ENCODE measurements at places on chromosomes 13 and 19. TPM values are rescaled to one million over a fixed set of nuclear protein-coding genes. Genes with fewer than 3 reads are reported as not detected.

GRCh38 chr13:98972627-98973026, 5.2 kb downstream of the DOCK9 start:
- H3K27me3 ChIP-seq, result no peaks in the 10 kb centered on the region
- no peak for DNase-seq
- peaks cover 4% of the 10 kb centered on the region for H3K4me1 ChIP-seq
- no peaks in the 10 kb centered on the region for H3K36me3 ChIP-seq
- no peak overlapping the region for H3K4me3 ChIP-seq
- H3K27ac ChIP-seq, result no peak overlapping the region

DNA sequence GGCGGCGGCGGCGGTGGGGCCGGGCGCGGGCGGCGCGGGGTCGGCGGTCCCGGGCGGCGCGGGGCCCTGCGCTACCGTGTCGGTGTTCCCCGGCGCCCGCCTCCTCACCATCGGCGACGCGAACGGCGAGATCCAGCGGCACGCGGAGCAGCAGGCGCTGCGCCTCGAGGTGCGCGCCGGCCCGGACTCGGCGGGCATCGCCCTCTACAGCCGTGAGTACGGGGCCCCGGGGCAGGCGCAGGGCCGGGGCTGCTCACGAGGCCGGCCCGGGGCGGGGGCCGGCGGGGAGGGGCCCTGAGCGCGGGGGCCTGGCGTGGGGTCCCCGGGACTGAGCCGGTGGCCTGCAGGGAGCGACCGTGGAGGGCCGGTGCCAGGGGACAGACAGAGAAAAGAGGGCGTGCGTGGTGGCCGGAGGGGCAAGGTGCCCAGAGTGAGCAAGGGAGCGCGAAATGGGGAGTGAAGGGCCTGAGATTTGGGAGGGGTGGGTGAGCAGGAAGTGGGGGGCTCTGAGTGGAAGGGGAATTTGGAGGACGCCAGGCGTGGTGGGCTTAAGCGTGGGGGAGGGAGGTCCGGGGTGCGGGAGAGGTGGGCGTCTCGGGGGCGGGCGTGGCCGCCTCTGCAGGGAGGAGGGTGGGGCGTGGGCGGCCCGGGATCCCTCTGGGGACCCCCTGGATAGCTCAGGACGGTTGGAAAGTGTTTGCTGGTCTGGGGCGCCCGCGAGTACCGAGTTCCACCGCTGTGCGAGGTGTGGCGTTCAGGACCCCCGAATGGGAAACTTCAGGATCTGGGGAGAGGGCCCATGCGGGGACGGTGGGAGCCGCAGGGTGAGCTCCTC, 575 bp downstream of the CARM1 start:
- H3K4me1 ChIP-seq, result peaks cover 41% of the 10 kb centered on the region
- H3K36me3 ChIP-seq, result no peaks in the 10 kb centered on the region
- H3K27ac ChIP-seq, result peak overlapping the region; percentile 90
- peak overlapping the region; percentile 68 for H3K4me3 ChIP-seq
- DNase-seq, result no peak

GRCh38 chr13:109113427-109113826, 484.0 kb downstream of the MYO16 start:
- H3K27ac ChIP-seq, result no peak overlapping the region
- no peaks in the 10 kb centered on the region for H3K27me3 ChIP-seq
- no peak for DNase-seq

CLEC17A gene
- total RNA-seq, result 99.0 TPM

GRCh38 chr13:76890021-76890420, 3.8 kb upstream of the KCTD12 start:
- no peaks in the 10 kb centered on the region for H3K36me3 ChIP-seq
- no peaks in the 10 kb centered on the region for H3K4me1 ChIP-seq
- H3K27me3 ChIP-seq, result no peaks in the 10 kb centered on the region
- DNase-seq, result no peak

ZNF607 gene
- 5.7 TPM for total RNA-seq

DNA sequence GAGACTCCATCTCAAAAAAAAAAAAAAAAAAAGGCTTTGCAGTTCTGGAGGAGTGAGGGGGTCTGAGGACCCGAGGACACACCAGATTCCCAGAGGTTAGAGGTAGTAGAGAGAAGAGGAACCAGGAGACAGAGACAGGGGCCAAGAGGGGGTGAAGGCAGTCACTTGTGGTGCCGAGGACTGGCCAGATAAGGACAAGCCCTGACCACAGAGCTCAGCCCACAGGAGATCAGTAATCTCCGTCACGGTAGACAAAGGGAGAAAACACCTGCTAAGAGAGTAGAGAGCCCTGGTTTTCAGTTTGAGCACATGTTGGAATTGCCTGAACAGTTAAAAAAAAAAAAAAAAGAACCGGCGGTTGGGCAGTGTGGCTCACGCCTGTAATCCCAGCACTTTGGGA, 1.7 kb upstream of the PRAM1 start:
- DNase-seq, result no peak
- H3K4me3 ChIP-seq, result no peak overlapping the region
- H3K27me3 ChIP-seq, result no peaks in the 10 kb centered on the region
- peaks cover 4% of the 10 kb centered on the region for H3K4me1 ChIP-seq
- H3K36me3 ChIP-seq, result no peaks in the 10 kb centered on the region
- no peak overlapping the region for H3K27ac ChIP-seq

ZNF416 gene
- total RNA-seq, result 5.3 TPM

DNA sequence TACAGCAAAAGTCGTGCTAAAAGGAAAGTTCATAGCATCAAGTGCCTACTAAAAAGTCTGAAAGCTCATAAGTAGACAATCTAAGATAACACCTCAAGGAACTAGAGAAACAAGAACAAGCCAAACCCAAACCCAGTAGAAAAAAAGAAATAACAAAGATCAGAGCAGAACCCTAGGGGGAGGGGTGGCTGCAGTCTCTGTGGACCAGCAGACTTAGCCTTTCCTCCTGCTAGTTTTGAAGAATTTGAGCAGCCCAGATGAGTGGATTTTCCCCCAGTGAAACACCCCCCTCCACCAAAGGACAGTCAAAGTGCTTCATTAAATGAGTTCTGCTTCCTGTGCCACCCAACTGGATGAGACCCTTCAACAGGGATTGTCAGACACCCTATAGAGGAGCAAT, 2.6 kb upstream of the ZNF486 start:
- no peak overlapping the region for H3K4me3 ChIP-seq
- no peak for DNase-seq
- no peaks in the 10 kb centered on the region for H3K27me3 ChIP-seq

GRCh38 chr19:524062-524674, 7.4 kb upstream of the CDC34 start:
- no peak overlapping the region for H3K27ac ChIP-seq
- H3K4me1 ChIP-seq, result no peaks in the 10 kb centered on the region
- DNase-seq, result no peak
- no peaks in the 10 kb centered on the region for H3K27me3 ChIP-seq
- no peaks in the 10 kb centered on the region for H3K36me3 ChIP-seq

DNA sequence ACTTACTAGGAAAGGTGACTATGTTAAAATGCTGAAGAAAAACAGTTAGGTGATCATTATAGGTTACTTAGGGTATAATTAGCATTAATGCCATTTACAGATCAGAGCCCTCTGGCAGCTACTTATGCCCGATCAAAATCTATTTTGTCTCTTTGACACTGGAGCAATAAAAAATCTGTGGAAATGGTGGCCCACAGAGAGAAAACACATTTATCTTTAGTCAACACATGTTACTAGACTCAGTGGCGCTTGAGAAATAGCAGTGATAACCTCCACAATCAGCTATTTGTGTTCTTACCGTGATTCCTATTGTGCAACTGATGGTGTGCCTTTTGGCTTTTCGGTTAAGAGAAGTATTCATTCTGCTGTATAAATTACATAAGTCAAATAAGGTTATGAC, 1519.6 kb downstream of the PCDH9 start:
- no peak overlapping the region for H3K4me3 ChIP-seq
- H3K27ac ChIP-seq, result no peak overlapping the region
- H3K4me1 ChIP-seq, result no peaks in the 10 kb centered on the region
- H3K27me3 ChIP-seq, result no peaks in the 10 kb centered on the region

GRCh38 chr19:5798244-5798643, 6.6 kb upstream of the NRTN start:
- H3K36me3 ChIP-seq, result no peaks in the 10 kb centered on the region
- H3K4me1 ChIP-seq, result peaks cover 1% of the 10 kb centered on the region
- no peak for DNase-seq

RPS19 gene
- 4,047 TPM for total RNA-seq

- no peaks in the 10 kb centered on the region for H3K36me3 ChIP-seq
- H3K27me3 ChIP-seq, result no peaks in the 10 kb centered on the region
- DNase-seq, result no peak
- H3K27ac ChIP-seq, result no peak overlapping the region
- H3K4me3 ChIP-seq, result no peak overlapping the region
These were observed 36.1 kb downstream of the WDFY2 start for GRCh38 chr13:51620165-51620983.

CPB2 gene
- total RNA-seq, result 0.16 TPM

- H3K27me3 ChIP-seq, result no peaks in the 10 kb centered on the region
- H3K4me1 ChIP-seq, result peaks cover 19% of the 10 kb centered on the region
- H3K4me3 ChIP-seq, result no peak overlapping the region
- no peak overlapping the region for H3K27ac ChIP-seq
- H3K36me3 ChIP-seq, result peaks cover 19% of the 10 kb centered on the region
- DNase-seq, result no peak
These were observed 5.3 kb downstream of the DYRK1B start for GRCh38 chr19:39828654-39829032.

ZNF610 gene
- total RNA-seq, result 1.2 TPM

ADAMTSL5 gene
- total RNA-seq, result 0.51 TPM

NPHS1 gene
- not detected for total RNA-seq

- H3K4me1 ChIP-seq, result no peaks in the 10 kb centered on the region
- no peak overlapping the region for H3K27ac ChIP-seq
- H3K27me3 ChIP-seq, result no peaks in the 10 kb centered on the region
- DNase-seq, result no peak
- H3K36me3 ChIP-seq, result peaks cover 5% of the 10 kb centered on the region
These were observed 8.2 kb downstream of the ZNF805 start for GRCh38 chr19:57248646-57249045.

FXYD3 gene
- 0.44 TPM for total RNA-seq

ICAM5 gene
- 3.0 TPM for total RNA-seq

PRODH2 gene
- not detected for total RNA-seq

DNA sequence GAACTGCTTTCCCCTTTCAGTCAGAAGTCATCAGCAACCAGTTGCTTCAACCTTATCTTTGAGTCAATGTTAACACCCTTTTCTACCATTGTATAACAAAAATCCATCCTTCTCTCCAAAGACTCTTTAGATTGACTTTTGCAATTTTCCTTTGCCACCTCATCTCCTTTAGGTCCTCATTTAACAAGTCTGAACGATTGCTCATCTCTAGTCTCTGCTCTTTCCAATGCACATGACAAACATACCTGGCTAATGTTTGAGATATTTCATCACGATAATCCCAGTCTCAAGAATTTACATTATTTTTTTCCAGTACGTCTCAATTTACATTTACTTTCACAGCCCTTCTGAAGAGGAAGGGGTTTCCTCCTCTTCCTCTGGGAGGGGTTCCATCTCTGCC, 127.5 kb downstream of the KLF12 start:
- no peaks in the 10 kb centered on the region for H3K4me1 ChIP-seq
- no peaks in the 10 kb centered on the region for H3K36me3 ChIP-seq
- no peak for DNase-seq
- H3K4me3 ChIP-seq, result no peak overlapping the region

- no peaks in the 10 kb centered on the region for H3K4me1 ChIP-seq
- no peak overlapping the region for H3K4me3 ChIP-seq
- DNase-seq, result no peak
- no peaks in the 10 kb centered on the region for H3K27me3 ChIP-seq
- no peak overlapping the region for H3K27ac ChIP-seq
These were observed 20.4 kb downstream of the MISP start for GRCh38 chr19:771332-771785.

GRCh38 chr19:39670998-39671397, 15.3 kb downstream of the LGALS16 start:
- no peak for DNase-seq
- H3K27ac ChIP-seq, result no peak overlapping the region
- H3K4me3 ChIP-seq, result no peak overlapping the region
- H3K4me1 ChIP-seq, result peaks cover 10% of the 10 kb centered on the region
- no peaks in the 10 kb centered on the region for H3K36me3 ChIP-seq

- H3K27me3 ChIP-seq, result 0 out of 2 replicates have a peak, but pooled peaks cover 2% of the 10 kb centered on the region
- H3K27ac ChIP-seq, result no peak overlapping the region
- H3K4me1 ChIP-seq, result no peaks in the 10 kb centered on the region
- no peak for DNase-seq
- no peaks in the 10 kb centered on the region for H3K36me3 ChIP-seq
These were observed 23.7 kb upstream of the SHISA2 start for GRCh38 chr13:26075498-26075897.

CEACAM6 gene
- total RNA-seq, result 0.26 TPM

- no peak overlapping the region for H3K4me3 ChIP-seq
- no peaks in the 10 kb centered on the region for H3K36me3 ChIP-seq
- no peaks in the 10 kb centered on the region for H3K27me3 ChIP-seq
- H3K4me1 ChIP-seq, result peaks cover 12% of the 10 kb centered on the region
- H3K27ac ChIP-seq, result no peak overlapping the region
These were observed 147.0 kb downstream of the SHISA2 start for GRCh38 chr13:25904830-25905229.

- H3K36me3 ChIP-seq, result no peaks in the 10 kb centered on the region
- H3K4me3 ChIP-seq, result no peak overlapping the region
- no peak overlapping the region for H3K27ac ChIP-seq
- H3K4me1 ChIP-seq, result no peaks in the 10 kb centered on the region
- H3K27me3 ChIP-seq, result peaks cover 1% of the 10 kb centered on the region
- DNase-seq, result no peak
These were observed 20.2 kb upstream of the DGKH start for GRCh38 chr13:42028113-42028799.

DNA sequence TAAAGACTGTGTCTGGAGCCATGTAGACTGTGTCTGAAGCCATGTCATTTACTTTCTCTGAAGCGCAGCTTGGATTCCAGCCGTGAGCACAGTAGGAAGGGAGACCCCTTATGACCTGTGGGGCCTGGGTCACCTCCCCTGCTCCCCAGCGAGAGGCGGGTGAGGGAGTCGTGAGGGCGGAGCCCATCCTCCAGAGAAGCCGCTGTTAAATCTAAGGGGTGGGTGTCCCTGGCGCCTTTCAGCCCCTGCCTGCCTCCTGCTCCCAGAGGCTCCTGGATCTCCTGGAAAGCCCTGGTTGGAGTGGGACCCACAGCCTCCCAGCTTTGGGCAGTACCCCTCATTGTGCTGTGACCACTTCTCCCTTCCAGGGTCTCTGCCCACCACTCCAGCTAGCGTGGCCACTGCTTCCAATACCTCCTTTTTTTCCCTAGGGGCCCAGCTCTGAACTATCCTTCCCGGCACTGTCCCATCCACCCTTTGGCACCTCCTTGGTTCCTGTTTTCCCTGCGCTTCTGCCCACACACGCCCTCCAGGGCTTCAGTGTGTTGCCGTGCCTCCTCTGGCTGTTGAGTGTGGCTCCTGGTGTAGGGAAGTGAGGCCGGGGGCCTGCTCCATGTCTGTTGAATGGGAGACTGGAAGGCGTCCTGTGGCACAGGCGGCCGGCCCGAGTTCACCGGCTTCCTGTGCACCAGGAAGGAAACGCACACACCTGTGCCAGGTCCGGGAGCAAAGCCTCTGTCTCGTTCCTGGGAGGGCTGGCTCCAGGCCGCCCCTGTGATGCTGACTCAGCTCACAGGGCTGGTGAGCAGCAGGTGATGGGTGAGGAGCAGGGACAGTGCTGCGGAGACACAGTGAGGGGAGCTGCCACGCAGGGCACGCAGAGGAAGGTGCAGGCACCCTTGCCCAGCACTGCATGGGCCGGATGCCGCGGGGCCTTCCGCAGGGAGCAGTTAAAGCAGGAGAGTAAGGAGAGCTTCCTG, 29.4 kb downstream of the ATP4B start:
- no peak overlapping the region for H3K4me3 ChIP-seq
- no peak overlapping the region for H3K27ac ChIP-seq
- no peaks in the 10 kb centered on the region for H3K27me3 ChIP-seq
- H3K36me3 ChIP-seq, result peaks cover 15% of the 10 kb centered on the region
- no peak for DNase-seq
- H3K4me1 ChIP-seq, result no peaks in the 10 kb centered on the region

DOHH gene
- 19.3 TPM for total RNA-seq
